ENCODE measurements at places on chromosomes 7 and 10.

GRCh38 chr7:37408291-37409228, 40.1 kb downstream of the ELMO1 start:
- no peak for DNase-seq

DNA sequence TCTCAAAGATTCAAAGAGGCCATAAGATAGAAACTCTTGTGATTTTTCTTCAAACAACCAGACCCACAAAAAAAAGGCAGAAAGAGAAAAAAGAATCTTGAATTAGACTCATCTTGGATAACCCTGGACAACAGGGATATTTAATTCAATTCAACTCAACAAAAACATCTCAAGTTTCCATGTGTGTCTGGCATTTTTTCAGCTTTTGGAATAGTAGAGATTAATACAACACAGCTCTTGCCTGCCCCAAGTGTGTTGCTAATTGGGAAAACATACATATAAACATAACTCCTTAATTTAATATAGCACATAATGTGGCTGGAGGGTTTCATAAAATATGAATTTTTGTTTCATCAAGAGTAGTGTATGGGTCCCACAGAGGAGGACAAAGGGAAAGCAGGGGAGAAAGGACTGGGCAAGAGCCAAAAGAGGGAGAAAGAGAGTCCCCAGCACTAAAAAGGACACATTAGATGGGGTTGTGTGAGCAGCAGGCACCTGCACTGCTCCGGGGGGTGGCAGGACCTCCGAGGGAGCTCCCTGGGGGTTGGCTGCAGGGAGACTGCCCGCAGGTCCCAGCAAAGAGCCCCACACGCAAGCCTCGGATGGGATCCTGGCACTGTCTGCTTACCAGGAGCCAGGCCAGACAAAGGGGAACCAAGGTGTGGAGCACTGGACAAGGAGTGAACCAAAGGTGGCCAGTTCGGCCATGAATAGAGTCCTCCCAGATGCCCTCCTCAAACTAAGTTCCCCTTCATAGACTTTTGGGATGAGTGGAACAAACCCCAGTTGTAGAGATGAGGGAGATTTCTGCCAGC, 65.6 kb upstream of the TMEM72 start:
- DNase-seq: no peak

- no peak for DNase-seq
Measured at GRCh38 chr7:143448429-143448828, 5.2 kb downstream of the TAS2R60 start.

- DNase-seq: no peak
Measured at GRCh38 chr7:65722361-65722792, 150.5 kb upstream of the VKORC1L1 start.

GRCh38 chr7:17289074-17289645, 9.3 kb upstream of the AHR start:
- DNase-seq: no peak

DNA sequence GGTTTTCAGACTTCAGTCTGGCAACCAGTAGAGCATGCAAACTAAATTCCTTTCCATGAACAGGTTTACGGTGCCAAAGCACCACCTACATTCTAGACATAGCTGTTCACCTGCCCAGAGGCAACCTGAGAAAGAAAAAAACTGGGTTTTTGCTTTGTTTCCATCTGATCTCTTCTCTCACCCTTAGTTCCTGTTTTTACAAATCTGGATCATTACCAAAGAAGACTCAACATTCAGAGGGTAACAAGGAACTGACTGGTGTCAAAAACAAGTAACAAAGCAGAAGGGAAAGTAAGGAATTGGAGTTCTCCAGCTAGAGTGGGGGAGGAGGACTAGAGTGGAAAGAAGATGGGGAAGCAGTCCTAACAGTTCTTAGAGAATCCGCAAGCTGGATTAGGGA, 36.4 kb downstream of the CPVL start:
- DNase-seq: no peak

DNA sequence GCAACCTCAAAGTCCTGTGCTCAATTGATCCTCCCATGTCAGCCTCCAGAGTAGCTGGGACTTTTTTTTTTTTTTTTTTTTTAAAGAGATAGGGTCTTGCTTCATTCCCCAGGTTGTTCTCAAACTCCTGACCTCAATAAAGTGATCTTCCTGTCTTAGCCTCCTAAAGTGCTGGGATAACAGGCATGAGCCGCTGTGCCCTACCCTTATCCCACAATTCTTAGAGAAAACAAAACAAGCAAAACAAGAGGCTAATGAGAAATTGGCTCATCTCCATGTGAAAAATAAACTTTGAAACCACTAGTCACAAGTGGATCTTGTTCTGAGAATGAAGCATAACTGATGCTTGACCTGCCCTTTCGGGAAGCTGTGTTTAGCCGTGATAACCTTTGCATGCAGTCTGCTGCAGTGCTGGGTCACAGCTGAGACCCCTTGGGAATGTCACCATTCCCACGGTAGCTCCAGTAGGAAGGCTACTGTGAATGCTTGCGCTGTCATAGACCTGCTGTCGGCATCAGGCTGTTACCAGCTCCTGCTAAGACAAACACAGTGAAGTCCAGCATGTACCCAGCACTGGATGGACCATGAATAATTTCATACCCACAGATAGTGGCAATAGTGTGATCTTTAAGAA, 290.7 kb upstream of the KIAA1217 start:
- DNase-seq: no peak

DNA sequence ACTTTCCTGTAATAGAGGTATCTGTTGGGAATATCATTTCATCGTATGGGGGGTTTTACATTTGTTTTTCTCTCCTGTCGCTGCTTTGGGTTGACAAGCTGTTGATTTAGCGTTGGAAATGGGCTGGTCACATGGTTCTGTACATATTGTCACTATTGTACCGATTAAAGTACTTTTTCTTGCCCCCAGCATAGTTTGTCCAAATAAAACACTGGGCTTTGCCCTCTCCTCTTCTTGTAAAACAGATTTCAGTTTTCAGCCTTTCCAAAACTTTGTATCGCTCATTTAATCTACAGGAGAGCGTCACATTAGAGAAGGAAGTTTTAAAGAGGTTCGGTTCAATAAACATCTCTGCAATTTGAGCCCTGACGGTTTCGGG, 4.0 kb downstream of the BMI1 start:
- no peak for DNase-seq

DNA sequence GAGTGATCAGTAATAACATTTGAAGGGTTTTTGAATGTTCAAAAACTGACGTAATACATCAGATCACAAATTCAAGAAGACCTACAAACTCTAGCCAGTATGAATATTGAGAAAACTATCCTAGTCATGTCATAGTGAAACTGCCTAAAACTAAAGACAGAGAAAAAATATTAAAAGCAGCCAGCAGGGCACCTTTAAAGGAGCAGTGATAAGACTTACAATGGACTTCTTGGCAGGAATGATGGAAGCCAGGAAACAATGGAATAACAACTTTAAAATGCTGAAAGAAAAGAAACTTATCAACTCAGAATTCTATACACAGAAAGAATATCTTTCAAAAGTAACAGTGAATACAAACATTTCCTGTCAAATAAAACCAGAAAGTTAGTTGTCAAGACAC, 78.3 kb upstream of the CTBP2 start:
- DNase-seq: no peak

DNA sequence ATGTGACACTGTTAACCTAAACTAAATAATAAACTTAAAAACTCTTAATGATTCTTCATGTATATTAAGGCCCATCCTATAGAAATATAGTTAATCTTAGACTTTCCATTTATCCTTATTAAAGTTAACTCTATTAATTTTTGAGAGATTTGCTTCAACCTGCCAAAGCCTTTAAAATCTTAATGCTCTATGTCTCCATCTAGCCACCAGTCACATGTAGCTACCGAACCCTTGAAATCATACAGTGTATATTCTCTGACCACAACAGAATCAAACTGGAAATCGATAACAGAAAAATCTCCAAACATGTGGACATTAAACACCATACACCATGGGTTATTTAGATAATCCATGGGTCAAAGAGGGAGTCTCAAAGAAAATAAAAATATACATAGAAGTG, 51.9 kb downstream of the ASZ1 start:
- no peak for DNase-seq

DNA sequence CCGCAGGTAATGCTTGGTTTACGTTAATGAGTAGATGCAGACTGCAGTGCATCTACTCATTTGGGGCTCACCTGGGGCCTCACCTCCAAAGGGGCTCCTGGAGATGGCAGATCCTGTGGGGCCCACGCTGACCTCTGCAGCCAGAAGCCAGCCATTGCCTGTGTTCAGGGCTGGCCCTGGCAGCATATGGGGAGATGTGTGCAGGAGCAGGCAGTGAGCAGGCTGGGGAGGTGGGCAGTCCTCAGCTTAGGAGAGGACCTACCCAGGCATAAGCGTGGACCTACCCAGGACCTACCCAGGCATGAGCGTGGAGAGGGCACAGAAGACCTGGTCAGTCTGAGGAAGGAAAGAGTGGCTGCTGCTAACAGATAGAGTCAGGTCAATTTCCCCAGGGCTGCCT, 178.5 kb downstream of the PTPRN2 start:
- DNase-seq: no peak

DNA sequence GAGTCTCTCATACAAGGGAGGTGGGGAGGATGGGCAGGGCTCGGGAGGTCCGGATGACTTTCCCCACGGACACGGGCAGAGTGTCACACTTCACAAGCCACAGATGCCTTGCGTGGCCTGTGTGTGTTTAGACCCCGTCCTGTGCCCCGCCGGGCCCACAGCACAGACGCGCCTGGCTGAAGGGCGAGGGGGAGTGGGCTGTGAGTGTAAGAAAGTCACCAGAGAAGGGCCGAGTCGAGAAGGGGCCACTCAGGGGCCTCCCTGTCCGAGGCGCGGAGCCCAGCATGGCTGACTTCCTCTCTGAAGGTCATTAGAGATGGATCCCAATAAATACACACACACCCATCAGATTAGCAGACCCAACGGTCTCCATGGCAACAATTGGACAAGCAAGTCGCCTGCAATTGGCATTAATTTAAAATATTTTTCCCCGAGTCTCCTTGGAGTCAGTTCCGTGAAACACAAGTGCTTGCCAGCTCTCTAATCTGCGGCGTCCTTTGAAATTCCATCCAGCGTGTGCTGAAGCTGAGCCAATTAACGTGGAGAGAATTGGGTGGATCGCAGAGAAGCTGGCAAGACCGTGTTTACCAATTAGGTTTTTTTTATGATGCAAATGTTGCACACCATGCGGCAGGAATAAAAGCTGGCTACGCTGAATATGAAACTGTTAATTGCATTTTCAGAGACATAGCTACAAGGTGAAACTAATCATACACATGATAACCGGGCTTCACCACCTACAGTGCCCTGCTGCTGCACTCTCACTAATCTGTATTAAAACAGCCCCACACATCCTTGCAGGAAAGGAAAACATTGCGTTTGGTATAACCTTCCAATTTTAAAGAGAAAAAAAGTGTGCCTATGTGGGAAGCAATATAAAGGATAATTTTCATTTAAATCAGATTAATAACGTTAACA, 571.2 kb downstream of the PTPRN2 start:
- DNase-seq: no peak

DNA sequence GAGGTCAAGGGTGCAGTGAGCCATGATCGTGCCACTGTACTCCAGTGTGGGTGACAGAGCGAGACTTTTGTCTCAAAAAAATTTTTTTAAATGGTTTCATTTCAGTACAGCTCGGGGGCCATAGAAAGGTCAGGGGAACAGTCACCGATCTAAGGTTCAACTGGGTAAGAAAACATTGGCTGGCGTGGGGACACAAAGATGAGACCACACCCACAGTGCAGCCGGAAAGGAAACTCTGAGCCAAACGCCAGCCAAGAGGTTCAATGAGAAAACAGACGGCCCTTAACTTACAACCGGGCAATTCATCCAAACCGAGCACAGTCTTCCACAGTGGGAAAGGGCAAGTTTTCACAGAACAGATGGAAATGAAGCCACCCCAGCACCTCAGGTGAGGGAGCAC, 65.1 kb downstream of the SLC37A3 start:
- no peak for DNase-seq

DNA sequence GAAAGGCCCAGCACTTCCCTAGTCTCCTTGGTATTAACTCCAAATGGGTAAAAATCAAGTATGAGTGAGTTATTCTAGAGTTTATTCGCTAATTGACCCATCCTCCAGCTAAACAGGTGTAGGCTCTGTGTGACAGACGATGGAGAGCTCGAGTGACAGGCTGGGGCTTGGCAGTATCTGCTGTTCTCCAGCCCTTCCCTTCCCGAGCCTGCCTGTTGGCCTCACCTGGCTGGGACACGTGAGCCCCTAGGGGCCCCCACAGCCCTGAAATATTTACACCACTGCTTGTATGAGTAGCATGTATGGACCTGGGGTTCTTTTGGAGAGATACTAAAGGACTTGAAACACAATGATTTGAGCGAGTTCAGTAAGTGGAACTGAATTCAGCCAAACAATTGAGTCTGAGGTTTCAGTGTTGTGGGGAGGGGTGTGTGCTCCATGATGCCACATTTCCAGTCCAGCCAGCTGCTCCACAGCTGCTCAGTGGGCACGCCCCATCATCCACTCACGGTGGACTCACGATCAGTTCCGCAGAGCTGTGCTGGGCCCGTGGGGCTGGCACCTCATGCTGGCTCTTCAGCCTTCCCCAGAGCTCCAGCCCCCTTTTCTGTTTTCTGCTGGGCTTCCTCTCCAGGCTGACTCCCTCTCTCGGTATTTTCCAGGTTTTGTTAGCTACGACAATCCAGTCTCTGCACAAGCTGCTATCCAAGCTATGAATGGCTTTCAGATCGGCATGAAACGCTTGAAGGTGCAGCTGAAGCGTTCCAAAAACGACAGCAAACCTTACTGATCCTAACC, 283.0 kb downstream of the USP6NL start:
- no peak for DNase-seq

DNA sequence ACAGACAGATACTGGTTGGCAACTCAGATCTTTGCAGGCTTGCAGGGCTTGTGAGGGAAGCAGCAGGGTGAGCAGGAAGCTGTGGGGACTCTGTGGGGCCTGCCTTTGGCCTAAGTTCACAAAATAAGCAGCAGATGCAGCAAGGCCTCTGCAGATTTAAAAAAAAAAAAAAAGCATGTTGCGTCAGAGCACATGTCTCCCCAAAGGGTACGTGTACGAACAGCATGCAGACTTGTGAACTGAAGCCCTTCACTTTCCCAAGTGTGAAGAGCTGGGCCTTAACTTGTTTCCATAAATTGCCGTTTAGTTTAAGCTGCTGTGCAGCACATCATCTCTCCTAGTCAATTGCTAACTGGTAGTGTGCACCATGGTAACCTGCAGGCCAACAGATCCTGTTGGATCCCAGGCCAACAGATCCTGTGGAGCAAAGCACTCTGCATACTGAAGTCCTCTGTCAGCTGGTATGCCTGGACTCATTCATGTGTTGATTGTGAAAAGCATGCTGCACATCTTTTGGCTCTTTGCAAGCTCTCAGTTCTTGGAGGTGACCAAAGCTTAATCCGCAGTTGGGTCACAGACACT, 10.8 kb upstream of the XPNPEP1 start:
- no peak for DNase-seq

GRCh38 chr10:68082872-68083271, 7.8 kb upstream of the HERC4 start:
- DNase-seq: no peak

GRCh38 chr10:78759456-78760120, 309.2 kb upstream of the ZMIZ1 start:
- DNase-seq: no peak

GRCh38 chr7:67008260-67008659, 11.6 kb downstream of the TYW1 start:
- DNase-seq: no peak
